ENCODE measurements at places on chromosomes 7 and 10. TPM values are rescaled to one million over a fixed set of nuclear protein-coding genes. Genes with fewer than 3 reads are reported as not detected.

GRCh38 chr10:121578965-121579364 lies 19.3 kb downstream of the FGFR2 start:
- no peak for DNase-seq

DNA sequence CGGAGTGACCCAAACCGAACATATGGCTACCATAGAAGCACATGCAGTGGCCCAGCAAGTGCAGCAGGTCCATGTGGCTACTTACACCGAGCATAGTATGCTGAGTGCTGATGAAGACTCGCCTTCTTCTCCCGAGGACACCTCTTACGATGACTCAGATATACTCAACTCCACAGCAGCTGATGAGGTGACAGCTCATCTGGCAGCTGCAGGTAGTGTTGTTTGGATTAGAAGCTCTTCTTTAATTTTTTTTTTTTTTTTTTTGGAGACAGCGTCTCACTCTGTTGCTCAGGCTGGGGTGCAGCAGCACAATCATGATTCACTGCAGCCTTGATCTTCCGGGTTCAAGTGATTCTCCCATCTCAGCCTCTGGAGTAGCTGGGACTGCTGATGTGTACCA lies 45.8 kb downstream of the NRF1 start:
- DNase-seq, result no peak

- no peak for DNase-seq
These were observed 54.5 kb downstream of the WAC start for GRCh38 chr10:28587270-28587969.

- DNase-seq, result no peak
These were observed 75.7 kb downstream of the RNLS start for GRCh38 chr10:88507404-88507803.

LRIT2 gene
- total RNA-seq, result not detected

OPALIN gene
- not detected for total RNA-seq

GRID2IP gene
- not detected for total RNA-seq

ZYX gene
- total RNA-seq, result 43.3 TPM

MKLN1 gene
- total RNA-seq, result 17.0 TPM
